NCI-H2171 (cell line): ENCODE measurements at places on chromosomes 1 and 21.
A peak's percentile ranks its signal among the peaks of the same experiment; 100 is the strongest.

DNA sequence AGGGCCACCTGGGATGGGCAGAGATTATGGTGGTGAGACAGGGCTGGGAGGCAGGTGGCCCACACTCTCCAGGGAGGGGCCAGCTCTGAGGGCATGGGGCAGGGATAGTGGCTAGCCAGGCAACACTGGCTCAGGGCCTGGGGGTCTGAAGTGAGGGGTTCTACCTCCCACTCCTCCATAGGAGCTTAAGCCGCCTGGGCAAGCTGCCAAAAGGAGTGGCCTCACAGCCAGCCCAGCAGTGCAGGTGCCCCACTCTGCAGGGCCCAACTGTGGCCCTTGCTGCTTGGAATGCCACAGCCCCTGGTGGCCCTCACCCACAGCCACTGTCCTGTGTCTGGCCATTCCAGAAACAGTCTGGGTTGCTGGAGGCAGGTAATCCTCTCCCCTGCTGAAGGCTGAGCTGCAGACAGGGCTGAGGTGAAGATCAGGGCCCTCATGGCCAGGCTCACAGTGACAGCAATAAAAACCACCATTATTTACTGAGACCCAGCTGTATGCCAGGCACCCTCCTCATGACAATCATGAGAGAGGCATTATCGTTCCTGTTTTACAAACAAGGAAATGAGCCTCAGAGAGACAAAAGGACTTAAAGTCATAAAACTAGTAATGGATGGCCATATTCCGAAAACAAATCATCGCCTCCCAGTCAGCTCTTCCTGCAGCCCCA is 31.0 kb downstream of the KIF21B start:
- DNase-seq, result no peak

DNA sequence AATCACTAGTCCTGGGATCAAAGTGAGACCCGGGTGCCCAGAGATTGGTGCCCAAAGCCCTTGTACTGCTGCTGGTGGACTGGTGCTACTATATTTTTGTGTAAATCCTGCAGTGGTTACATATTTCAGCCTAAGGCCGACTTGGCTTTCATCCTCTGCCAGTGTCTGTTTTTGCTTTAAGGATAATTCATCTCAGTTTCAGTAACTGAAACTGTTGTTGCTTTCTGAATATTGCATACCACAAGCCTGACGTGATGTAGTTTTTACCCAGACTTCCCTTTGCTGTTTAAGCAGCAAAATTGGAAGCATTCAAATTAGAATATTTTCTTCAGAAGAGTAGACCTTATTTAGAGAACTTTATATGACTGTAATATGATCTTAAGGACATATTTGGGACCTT is 341.8 kb downstream of the RYR2 start:
- DNase-seq, result no peak

- no peak for DNase-seq
Measured at GRCh38 chr1:14094611-14095400, 394.8 kb downstream of the PRDM2 start.

- peak; percentile 24 for DNase-seq
Measured at GRCh38 chr1:68173936-68174737, 58.2 kb downstream of the WLS start.

- no peak for DNase-seq
Measured at GRCh38 chr1:168116327-168116799, 20.4 kb downstream of the GPR161 start.
